GM12878 (cell line): ENCODE measurements at places on chromosomes 6 and 20. TPM values are rescaled to one million over a fixed set of nuclear protein-coding genes. Genes with fewer than 3 reads are reported as not detected.

Gene MAP3K4
- 16.1 and 19.8 TPM in 2 replicates for polyA plus RNA-seq

Gene POLR1H
- polyA plus RNA-seq: 108 and 118 TPM in 2 replicates

Gene CYP39A1
- polyA plus RNA-seq: not detected in 2 replicates

Gene ARFGEF3
- polyA plus RNA-seq: 0.01 TPM in 1 of 2 replicates, not detected in the other

Gene IL17A
- polyA plus RNA-seq: not detected in 2 replicates

Gene COL21A1
- not detected in 2 replicates for polyA plus RNA-seq

Gene ANKRD66
- not detected in 2 replicates for polyA plus RNA-seq

Gene BANF2
- polyA plus RNA-seq: not detected in 2 replicates

Gene KCNG1
- polyA plus RNA-seq: not detected in 2 replicates

Gene EEF1A2
- polyA plus RNA-seq: not detected in 2 replicates

Gene TNF
- polyA plus RNA-seq: 47.6 and 49.4 TPM in 2 replicates

Gene PTCHD4
- polyA plus RNA-seq: 0.11 TPM in 1 of 2 replicates, not detected in the other

Gene NHSL1
- polyA plus RNA-seq: 1.3 and 1.6 TPM in 2 replicates

Gene SLC26A8
- 0.95 TPM in 1 of 2 replicates, not detected in the other for polyA plus RNA-seq

Gene RNF5
- 105 and 111 TPM in 2 replicates for polyA plus RNA-seq

Gene LGSN
- not detected in 2 replicates for polyA plus RNA-seq

Gene SMOC2
- not detected in 2 replicates for polyA plus RNA-seq

Gene BMP7
- polyA plus RNA-seq: 0.28 TPM in 1 of 2 replicates, not detected in the other

Gene GGTLC1
- not detected in 2 replicates for polyA plus RNA-seq

Gene TOP1
- polyA plus RNA-seq: 57.0 and 58.3 TPM in 2 replicates

Gene CDSN
- not detected in 2 replicates for polyA plus RNA-seq

Gene DPPA5
- polyA plus RNA-seq: not detected in 2 replicates

Gene IL20RA
- not detected in 2 replicates for polyA plus RNA-seq

Gene TNFRSF21
- polyA plus RNA-seq: 0.21 and 0.42 TPM in 2 replicates

Gene EYA4
- polyA plus RNA-seq: not detected in 2 replicates

Gene KPNA5
- 3.1 and 4.4 TPM in 2 replicates for polyA plus RNA-seq
